Substantia nigra (tissue), 51 donors: ENCODE measurements at places on chromosomes 7 and 10.

DNA sequence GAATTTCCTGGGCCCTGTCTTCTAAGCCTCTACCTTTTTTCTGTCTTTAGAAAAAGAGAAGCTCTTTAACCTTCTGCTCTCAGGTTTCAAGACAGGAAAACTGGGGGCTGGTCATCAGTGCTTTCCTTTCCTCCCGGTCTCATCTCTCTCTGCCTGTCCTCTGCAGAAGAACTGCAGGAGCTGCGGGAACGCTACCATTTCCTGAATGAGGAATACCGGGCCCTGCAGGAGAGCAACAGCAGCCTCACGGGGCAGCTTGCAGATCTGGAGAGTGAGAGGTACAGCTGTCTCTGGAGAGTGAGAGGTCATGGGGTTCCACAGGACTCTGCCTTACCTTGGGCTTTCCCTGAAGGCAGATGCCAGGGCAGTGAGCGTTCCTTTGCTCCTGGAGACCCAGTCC is 12.7 kb downstream of the CCDC136 start:
- no peak for DNase-seq

- DNase-seq, result no peak
Measured at GRCh38 chr7:22052674-22053365, 107.1 kb upstream of the CDCA7L start.

- no peak for DNase-seq
Measured at GRCh38 chr7:4279216-4279615, 402.9 kb upstream of the FOXK1 start.

- no peak for DNase-seq
Measured at GRCh38 chr10:7487528-7487927, 76.7 kb upstream of the SFMBT2 start.

DNA sequence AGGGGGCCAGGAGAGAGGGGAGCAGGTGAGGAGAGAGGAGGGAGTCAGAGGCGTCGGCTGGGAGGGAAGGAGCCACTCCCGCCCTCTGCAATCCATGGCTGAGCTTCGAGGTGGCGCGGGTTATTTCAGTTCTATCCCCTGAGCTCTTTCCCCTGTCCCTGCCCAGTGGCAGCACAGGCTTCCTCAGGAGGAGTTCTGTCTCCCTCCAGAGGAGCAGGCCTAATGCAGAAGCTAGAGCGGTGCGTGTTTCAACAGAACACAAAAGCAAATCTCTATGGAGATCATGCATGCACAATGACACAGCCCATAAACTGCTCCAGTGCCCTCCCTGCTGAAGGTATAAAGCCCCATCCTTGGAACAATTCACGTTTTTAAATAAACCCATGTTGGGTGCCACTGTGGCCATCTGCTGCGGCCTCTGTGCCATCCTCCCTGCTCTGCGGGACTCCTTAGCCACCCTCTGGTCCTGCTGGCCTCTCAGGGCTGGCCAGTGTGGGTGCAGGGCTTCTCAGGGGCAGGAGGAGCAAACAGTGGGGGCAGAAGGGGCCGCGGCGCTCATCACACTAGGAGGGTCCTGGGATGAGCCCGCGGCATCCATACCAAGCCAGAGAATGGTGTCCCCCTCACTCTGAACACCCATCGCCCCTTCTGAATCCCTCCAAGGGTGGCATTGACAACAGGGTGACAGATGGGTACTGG is 192.6 kb upstream of the LYZL2 start:
- DNase-seq, result no peak

GRCh38 chr10:14612873-14613587 is 161.7 kb downstream of the FAM107B start:
- no peak for DNase-seq

GRCh38 chr7:153496257-153496656 is 555.9 kb upstream of the DPP6 start:
- DNase-seq, result no peak

- DNase-seq, result no peak
Measured at GRCh38 chr10:5748394-5748803, 63.8 kb downstream of the TASOR2 start.

DNA sequence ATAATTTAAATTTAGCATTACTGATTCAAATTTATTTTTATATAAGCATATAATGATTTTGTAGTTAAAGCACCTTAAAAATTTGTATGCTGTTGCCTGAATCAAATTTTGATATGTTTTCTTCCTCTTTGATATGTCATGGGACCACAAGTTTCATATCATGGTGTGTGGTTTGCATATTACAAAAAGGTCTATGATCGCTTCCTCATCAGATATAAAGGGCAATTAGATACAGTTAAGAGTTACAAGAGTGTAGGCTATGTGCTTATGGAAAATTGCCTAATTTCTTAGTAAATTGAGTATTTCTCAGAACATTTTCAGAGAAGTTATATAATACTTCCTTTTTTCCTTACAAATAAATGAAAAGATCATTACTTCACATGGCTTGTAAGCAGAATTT is 22.2 kb downstream of the MRC1 start:
- DNase-seq, result no peak
